Ecto neural progenitor cell (in vitro differentiated cells): ENCODE measurements at places on chromosomes 4 and X.

DNA sequence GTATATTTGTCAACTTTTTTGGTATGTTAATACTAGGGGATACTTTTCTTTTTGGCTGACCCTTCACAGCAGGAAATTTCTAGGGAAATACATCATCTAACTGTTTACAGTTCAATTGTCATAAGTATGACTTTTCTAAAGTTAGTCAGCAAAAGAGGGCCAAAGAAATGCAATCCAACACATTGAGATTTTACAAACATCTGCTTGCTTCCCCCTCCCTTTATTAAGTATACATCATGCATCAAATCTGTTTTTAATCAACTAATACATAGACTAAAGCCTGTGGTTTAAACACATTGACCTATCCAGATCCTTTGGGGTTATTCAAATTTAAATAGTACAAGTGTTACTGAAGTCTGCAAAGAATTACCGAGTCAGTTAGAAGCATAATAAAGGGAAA lies 93.9 kb downstream of the MID1 start:
- no peak for DNase-seq

- DNase-seq = peak; percentile 52
Measured at GRCh38 chrX:40684092-40684491, 36.7 kb upstream of the CXorf38 start.

GRCh38 chr4:41161355-41161754 lies 53.0 kb downstream of the APBB2 start:
- no peak for DNase-seq

GRCh38 chr4:95268819-95269565 lies 279.8 kb downstream of the UNC5C start:
- no peak for DNase-seq

DNA sequence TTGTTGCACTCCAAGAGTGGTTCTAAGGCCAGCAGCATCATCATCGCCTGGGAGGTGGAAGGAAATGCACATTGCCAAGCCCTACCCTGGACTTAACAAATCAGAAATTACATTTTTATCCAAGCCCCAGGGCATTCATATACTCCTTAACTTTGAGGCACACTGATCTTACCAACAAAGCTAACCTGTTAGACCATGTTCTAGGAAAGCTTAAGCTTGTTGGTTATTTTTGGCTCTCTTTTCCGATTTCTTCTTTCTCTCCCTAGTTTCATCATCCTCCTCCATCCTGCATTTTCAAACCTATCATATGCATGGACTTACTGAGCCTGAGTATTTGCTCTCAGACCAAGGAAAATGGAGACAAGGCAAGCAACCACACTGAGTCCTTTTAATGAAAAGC lies 133.4 kb downstream of the OPHN1 start:
- DNase-seq = no peak

GRCh38 chrX:136147976-136148375 lies 643 bp downstream of the FHL1 start:
- DNase-seq = no peak

GRCh38 chr4:172787111-172787510 lies 381.5 kb upstream of the GALNT7 start:
- no peak for DNase-seq

DNA sequence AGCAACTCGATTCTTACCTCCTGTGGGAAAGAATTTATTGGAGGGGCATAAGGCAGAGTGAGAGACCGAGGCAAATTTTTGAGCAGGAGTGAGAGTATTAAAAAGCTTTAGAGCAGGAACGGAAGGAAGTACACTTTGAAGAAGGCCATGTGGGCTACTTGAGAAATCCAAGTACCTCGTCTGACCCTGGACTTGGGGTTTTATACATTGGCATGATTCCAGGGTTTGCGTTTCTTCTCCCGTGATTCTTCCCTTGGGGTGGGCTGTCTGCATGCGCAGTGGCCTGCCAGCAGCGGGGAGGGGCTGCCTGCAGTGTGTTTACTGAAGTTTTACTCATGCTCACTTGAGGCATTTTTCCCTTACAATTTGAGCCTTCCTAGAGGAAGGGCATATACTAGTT lies 3.4 kb downstream of the GALNT7 start:
- no peak for DNase-seq

DNA sequence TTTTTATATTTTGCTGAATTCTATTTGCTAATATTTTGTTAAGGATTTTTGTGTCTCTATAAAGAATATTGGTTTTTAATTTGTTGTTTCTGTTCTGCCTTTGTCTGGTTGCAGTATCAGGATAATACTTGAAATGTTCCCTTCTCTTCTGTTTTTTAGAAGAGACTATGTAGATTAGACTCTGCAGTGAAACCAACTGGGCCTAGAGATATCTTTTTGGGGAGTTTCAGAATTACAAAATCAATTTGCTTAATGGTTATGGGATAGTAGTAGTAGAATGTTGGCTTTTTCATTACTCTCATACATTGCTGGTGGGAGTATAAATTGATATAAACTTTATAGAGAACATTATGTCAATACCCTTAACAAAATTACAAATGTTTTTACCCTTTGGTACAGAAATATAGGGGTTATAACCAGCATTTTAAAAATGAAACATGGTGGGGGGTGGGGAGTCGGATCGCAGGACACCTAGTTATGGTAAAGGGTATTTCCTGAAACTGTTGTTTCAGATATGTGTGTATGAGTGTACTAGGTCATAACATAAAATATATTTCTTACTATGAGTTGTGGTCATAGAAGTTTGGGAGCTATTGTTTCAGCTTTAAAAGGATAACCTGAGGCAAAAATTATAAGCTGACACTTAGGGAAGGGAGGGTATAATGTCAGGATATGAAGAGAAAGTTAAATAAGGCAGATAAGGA lies 29.0 kb downstream of the CLOCK start:
- no peak for DNase-seq

DNA sequence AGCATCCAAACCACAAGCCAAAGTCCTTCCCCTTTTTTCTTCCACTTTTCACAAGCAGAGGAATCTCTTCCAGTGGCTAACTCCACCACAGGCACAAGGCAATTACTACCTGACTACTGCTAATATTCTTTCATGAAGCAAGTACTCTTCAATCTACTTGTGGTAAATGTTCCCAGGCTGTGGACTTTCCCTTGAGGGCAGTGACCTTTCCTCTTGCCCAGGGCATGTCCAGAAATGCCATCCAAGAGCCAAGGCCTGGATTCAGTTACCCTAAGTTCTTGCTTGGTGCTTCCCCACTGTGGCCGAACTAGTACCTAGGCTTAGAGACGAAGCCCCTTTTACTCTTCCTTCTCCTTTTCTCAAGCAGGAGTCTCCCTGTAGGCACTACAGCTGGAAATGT lies 400.7 kb downstream of the DCAF12L2 start:
- DNase-seq = no peak

DNA sequence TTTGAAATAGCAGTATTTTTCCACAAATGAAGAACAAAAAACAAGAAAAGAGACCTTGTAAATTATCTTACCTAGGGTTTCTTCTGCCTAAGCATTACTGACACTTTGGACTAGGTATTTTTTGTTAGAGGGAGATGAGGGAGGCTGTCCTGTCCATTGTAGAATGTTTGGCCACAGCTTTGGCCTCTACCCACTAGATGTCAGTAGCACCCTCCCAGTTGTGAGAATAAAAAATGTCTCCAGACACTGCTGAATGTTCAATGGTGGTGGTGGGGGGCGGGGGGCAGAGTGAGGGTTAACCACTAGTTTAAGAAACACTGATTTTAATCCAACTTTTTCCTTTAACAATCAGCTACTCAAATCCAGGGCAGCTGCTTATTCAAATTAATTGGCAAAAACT lies 25.8 kb downstream of the OTUD4 start:
- no peak for DNase-seq
